Posterior vena cava (tissue), 2 donors: ENCODE measurements at places on chromosomes 5 and 9. TPM values are rescaled to one million over a fixed set of nuclear protein-coding genes. Genes with fewer than 3 reads are reported as not detected.
A peak's percentile ranks its signal among the peaks of the same experiment; 100 is the strongest.

- no peak for DNase-seq
These were observed 312.1 kb downstream of the CDH12 start for GRCh38 chr5:22541037-22541436.

DNA sequence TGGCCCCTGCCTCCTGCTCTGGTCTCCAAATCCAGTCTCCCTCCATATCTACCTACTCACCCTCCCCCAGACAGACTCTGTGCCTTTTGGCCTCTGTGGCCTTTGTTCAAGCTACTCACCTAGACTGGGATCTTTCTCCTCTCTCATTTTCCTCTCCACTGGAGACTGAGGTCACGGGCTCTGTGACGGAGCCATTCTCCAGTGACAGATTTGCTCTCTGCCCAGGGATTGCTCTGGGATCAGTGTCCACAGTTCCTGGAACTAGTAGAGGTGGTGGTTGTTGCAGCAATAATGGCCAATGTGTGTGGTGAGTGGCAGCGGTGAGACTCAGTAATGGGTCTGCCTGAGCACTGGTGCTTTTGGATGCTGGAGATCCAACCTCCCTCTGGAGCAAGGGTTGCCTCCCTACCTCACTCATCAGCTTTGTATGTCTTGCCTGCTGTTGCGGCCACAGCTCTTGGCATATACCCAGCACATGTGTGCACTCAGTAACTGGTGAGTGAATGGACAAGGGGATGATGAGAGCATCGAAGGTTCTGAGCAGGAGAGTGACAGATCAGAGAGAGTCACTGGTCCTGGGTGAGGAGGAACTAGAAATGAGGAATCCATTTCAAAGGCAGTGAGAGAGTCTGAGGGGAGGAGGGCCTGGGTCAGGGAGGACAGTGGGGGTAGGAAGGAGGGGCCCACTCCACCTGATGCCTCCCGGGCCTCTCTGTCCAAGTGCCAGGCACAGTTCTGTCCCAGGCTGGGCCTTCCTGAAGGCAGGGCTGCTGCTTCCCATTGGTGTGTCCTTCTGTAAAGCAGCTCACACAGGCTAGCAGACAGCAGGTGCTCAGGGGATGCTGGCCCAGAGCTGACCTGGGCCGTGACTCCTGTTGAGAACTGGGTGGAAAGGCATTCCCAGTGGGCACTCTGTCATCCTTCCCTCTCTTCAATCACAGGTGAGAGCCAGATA lies 96.5 kb upstream of the PITX1 start:
- DNase-seq = peak; percentile 62

The TMEM215 gene
- total RNA-seq = not detected

The ADAM19 gene
- 47.0 TPM for total RNA-seq

DNA sequence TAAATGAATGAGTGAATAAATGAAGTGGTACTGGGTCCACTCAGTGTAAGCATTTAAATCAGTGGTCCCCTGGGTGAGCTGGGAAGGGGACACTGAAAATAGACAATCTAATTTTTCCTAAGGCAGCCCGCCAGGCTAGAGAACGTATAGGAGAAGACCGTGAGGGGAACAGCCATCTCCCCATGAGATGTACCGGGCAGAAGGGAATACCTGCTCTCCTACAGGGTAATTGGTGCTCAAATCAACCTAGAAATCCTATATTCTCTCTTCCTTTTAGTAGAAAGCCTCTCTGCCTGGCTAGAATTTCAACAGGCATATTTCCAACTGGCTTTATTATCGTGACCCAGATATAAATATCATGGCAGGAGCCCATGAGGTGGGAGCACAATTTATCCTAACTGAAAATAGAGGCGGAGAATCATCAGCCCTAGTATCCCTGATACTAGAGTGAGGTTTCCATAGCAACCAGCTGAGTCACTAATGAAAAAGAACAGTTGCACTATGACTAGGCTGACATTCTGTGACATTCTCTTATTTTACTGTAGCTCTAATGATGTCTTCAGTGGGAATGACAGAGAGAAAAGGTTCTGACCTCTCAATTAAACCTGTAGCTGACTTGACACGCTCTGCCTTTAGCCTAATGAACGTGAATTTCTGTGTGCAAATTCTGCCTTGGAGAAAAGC lies 96.5 kb upstream of the CAST start:
- DNase-seq = no peak
